ENCODE measurements at places on chromosomes 3 and 15.

- DNase-seq, result no peak
Observed at GRCh38 chr15:66476535-66476934, 21.0 kb downstream of the SNAPC5 start.

DNA sequence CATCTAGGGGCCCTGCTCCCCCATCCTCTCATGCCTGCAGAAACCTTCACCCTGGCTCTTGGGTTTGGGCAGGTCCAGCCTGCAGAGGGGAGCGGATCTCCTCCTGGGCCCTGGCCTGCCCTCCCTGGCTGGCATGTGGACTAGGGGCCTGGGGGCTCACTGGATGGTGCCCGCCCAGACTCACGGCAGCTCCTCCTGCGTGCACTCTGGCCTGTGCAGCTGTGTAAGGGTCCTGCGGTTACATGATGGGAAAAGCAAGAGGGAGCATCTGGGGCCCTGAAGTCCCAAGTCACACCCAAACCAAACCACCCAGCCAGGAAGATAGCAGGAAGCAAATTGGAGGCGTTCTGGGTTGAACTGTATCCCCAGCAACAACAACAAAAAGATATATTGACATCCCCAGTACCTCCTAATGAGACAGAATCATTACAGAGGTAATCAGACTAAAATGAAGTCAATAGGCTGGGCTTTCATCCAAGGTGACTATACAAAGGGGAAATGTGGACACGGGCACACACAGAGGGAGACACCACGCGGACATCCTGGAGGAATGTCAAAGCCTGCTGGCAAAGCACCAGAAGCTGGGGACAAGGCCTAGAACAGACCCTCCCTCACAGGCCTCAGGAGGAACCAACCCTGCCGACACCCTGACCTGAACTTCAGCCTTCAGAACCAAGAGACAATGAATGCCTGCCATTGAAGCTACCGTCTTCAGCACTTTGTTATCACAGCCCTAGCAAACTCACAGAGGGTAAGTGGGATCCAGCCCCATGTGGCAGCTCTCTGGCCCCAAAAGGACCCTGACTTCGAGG lies 10.4 kb upstream of the CLK3 start:
- no peak for DNase-seq

DNA sequence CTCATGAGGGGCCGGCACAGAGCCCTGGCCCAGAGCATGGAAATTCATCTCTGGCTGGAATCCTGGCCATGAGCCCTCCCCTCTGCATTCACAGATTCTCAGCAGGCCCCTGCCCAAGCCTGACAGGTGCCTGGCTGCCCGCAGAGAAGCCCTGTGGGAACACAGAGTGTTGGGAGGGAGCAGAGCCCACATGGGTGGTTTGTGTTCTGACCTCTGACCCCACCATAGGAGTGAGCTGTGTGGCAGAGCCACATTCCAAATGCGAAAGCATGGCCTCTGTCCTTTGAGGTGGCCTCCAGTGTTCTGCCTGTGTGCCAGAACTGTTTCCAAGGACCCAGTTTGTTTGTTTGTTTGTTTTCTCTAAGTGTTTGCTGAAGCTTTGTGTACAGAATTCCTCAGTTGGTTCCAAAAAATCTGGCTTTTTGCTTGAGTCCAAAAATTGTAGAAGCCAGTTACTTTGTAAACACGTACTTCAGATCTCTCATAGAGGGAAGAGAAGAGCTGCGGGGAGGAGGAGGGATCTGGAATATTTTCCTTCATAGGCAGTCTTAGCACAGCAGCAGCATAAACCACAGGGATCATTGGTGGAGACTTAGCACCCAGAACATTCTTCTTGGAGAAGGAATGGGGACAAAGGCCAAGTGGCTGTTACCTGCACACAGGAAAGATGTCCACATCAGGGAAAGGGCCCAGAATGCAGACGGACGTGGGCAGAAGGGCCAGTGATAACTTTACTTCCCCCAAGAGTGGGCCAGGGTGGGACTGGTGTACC lies 36.0 kb downstream of the GRAMD2A start:
- DNase-seq, result no peak

DNA sequence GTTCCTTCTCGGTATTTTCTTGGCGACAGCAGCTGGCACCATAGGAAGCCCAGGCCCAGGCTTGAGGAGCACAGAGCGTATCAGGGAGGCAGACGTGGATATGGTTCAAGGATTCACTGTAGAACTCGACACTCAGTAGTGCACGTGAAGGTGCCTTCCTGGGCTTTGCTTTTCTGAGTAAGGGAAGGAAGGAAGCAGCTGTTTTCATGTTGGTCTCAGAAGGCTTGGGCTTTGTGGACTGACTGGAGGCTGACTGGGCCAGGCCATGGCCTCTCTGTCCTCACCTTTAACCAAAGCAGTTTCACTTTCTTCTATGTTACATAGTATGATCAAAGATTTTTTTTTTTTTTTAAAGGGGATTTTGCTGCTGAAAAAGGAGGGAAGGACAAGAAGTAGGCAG lies 6.9 kb upstream of the GHRL start:
- no peak for DNase-seq

DNA sequence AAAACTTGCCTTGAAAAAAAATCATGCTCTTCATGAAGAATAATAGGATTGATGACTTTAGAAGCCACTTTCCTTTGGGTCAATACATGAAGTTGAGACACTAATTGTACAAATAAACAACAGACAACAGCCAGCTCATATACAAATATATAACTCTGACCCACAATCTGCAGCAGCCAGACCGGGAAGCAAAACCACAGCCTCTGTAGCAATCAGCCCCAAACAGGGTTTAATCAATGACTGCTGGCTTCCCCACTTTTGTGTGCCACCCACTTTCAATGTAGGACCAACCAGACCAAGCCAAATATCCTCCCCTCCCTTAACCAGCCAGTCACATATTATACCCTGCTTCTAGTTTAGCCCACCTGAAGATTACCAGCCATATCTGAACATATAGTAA lies 39.0 kb downstream of the IFT57 start:
- DNase-seq, result no peak

DNA sequence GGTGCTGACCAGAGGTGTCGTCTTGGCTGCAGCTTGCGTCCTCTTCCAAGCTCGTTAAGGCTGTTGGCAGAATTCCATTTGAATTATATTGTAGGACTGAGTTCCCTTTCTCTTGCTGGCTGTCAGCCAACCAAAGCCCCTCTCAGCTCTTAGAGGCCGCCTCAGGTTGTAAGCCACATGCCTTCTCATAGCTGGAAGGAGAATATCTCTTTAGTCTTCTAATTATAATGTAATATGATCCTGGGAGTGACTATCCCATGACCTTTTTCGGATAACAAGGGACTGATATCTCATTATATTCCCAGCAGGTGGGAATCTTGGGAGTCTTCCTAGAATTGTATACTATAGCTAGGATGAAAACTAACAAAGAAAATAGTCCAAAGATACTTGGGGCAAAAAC lies 4.8 kb downstream of the SCG5 start:
- peak; percentile 23 for DNase-seq

- no peak for DNase-seq
Observed at GRCh38 chr15:32677238-32677750, 35.8 kb downstream of the SCG5 start.

DNA sequence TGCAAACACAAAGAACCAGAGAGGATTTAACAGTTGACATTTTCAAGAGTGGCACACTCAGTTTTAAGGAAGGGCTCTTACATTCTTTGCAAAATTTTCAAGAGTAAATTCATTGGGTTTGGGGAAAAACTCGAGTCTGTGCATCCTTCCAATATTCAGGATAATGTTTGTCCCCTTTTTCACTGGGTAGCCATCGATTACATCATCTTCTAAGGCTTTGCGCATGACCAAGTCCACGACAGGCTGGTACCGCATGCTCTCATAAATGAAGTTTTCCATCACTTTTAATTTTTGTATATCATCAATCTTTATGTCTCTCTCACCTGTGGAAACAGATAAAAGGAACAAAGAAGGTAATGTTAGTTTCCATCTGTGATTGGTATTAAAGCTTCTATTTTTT lies 117.5 kb upstream of the TNFAIP8L3 start:
- DNase-seq, result no peak

- DNase-seq, result no peak
Observed at GRCh38 chr3:52609316-52609815, 73.0 kb downstream of the UQCC5 start.

- DNase-seq, result no peak
Observed at GRCh38 chr3:49826016-49826415, 12.3 kb upstream of the UBA7 start.

- DNase-seq, result no peak
Observed at GRCh38 chr3:100928638-100929428, 64.4 kb downstream of the ABI3BP start.

DNA sequence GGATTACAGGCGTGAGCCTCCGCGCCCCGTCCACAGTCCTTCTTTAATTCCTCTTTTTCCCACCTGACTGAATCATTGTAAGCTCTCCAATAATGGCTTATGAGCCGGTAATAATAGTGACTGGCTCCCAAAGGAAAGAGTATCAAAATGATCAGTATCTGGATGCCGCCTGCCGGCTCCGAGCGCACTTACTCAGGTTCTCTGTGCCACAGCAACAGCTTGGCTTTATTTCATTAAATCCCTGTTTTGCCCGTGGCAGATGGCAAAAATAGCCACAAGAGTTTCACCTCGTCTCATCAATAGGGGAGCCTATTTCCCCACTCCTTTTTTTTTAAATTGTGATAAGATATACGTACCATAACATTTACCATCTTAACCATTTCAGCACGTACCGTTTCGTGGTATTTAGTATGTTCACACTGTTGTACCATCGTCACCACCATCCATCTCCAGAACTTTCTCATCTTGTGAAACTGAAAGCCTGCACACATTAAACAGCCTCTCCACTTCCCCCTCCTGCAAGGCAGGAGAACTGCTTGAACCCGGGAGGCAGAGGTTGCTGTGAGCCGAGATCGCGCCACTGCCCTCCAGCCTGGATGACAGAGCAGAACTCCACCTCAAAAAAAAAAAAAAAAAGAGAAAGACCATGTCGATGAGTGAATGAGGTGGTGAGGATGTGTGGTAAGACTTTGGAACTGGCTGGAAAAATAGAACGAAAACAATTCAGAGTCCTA lies 80.7 kb upstream of the DLG1 start:
- DNase-seq, result no peak

DNA sequence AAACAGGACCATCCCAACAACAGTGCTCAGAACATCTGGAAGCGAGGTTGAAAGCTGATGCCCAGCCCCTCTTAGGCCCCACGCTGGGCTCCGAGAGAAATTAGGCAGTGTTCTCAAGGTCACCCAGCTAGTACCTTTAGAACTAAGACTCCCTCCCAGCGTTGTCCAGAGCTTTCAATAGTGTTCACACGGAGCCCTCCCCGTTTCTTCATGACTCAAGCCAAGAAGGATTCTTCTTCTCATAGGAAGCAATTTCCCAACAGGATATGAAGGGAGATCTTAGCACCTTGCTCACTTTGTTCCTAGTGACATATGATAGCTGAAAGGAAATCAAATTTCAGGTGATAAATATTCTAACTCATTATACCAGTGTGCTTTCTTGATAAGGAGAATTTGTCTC lies 244.2 kb upstream of the ST8SIA2 start:
- DNase-seq, result no peak

DNA sequence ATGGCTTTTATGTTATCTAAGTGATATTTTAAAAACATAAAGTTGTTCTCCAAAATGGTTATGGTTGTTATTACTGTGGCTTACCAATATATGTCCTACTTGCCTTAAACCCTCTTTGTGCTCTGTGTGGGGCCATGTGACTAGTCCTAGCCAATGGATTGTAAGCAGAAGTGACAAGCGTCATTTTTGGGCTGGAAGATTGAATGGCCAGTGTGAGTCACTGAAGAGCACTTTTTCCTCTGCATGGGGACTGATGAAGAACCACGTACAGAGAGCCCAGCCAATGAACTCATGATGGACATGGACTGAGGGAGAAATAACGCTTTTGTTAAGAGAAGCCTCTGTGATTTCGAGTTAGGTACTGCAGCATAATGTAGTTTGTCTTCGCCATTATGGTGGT lies 332.7 kb downstream of the EDEM1 start:
- DNase-seq, result no peak

All from large intestine (tissue), 12 donors.